ENCODE measurements at places on chromosomes 2 and 18.
A peak's percentile ranks its signal among the peaks of the same experiment; 100 is the strongest.

GRCh38 chr2:25954199-25954752 is 28.0 kb downstream of the KIF3C start:
- no peak for DNase-seq

GRCh38 chr2:157898591-157898996 is 22.5 kb upstream of the ACVR1 start:
- no peak for DNase-seq

GRCh38 chr2:6945821-6946220 is 28.6 kb downstream of the RNF144A start:
- DNase-seq: no peak

GRCh38 chr2:19749507-19749836 is 152.3 kb downstream of the TTC32 start:
- peak; percentile 53 for DNase-seq

DNA sequence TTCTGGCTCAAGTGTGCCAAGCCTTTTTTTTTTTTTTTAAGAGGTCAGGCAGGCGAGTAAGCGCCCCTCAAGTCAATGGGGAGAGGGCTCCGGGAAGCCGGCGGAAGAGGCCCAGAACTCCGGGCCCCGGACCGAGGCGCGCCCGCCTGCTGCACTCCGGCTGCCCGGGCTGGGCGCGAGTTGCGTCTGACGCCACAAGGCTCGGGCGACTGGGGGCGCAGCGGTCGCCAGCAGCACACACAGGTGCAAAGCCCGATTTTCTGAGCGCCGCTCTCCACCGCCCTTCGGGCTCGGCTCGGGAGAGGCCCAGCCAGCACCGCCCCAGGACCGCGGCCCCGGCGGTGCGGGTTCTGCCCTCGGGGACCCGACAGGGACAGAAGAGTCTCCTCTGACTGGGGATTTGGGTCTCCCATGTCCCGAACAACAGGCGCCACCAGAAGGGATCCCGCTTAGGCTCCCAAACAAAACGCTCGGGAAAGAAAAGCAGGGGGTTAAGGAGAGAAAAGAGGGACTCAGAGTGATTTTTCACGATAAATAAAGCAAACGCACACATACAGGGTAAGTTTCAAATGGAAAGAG is 787 bp downstream of the ERBB4 start:
- no peak for DNase-seq

DNA sequence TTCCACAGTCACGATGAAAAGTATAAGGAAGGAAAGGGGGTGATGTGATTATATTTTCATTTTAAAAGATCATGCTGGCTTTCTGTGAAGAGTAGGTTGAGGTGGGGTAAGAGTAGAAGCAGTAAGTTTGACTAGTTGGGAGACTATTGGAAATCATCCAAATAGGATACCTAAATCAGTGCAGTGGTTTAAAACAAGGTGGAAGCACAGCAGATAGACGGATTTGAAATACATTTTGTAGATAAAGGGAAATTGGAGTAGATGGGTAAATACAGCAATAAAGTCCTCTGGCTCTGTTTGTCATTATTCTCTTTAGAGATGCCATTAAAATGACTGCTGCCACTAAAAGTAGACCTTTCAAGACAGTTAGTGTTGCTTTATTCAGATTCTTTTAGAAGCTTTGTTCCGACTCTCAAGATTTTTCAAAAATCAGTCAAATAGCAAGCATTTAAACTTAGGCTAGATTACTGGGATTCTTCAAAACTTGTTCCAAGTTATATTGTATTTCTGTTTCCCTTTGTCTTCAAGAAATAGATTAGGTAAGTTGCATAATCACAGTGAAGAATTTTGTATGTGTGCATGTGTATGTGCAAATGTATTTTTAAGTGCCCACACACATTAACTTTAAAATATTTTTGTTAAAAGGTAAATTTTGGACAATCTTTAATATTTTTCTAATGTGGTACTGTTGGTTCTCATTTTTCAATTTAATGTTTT is 61.7 kb upstream of the DTNA start:
- no peak for DNase-seq

DNA sequence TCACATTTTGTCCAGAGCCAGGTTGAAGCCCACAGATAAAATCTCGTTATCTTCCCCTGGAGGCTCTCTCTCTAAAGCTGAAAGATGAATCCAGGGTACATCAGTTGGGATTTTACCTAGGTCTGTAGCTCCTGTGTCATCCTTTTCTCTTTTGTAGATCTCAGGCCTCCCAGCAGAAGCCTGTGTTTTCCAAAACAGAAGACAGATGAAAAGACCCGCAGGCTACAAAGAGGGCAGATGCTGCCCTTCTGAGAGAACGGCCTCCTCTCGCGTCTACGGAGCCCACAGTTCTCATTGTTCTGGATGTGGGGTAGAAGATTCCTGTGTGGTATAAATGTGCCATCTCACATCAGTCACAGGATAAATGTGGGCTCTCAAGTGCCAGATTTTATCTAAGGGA is 139.5 kb downstream of the SUCLG1 start:
- no peak for DNase-seq

DNA sequence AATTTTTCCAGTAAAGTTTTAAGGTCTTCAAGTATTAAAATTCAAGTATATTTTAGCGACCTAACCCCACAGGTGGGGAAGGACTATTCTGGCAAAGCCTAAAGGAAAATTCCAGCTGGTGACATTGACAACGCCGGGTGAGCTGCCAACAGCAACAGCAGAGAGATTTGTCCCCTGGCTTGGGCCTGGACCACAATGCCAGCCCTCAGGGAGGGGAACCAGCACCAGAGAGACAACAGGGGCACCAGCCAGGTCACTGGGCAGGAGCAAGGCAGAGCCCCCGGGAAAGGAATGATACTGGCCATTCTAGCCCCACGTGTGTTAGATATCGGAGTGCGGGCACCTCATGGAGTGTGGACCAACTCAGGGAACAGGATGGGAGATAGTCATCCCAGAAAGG is 95.7 kb downstream of the ARMC9 start:
- no peak for DNase-seq

DNA sequence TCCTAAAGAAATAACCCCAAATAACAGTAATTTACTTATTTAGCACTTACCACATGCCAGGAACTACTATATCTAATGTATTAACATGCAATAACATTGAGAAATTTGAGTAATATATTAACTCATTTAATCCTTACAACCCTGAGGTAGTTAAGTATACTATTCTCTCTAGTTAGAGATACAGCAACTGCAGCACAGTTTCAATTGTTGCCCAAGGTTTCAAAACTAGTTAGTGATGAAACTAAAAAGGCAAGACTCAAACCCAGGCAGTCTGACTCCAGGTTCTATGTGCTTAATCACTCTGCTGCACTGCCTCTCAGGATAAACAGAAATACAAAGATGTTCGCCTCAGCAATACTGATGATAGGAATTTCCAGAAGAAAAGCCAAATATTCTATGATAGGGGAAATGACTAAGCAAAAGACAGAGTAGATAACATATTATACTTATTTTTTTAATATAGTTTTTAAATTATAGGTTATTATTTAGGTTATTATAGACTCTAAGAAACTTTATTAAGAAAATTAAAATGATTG is 88.0 kb downstream of the SS18 start:
- no peak for DNase-seq

DNA sequence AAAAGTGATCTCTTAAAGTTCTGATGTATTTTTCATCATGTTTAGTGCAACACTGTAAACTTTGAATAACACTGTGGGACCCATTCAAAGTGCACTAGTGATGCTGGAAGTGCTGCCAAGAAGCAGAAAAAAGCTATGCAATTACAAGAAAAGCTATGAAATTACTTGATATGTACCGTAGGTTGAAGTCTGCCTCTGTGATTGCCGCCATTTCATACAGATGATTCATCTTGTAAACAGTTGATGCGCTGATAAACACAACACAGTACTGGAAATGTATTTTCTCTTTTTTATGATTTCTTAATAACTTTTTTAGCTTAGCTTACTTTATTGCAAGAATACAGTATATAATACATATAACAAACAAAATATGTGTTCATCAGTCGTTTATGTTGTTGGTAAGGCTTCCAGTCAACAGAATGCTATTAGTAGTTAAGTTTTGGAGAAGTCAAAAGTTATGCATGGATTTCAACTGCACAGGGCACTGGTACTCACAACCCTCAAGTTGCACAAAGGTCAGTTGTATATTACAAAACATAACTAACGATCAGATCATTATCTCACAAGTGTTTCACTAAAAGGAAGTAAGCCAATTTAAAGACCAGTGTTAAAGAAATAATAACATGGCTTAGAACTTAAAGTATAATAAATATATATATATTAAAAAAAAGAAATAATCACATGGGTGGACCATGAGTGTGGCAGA is 82.0 kb downstream of the SGPP2 start:
- DNase-seq: no peak

DNA sequence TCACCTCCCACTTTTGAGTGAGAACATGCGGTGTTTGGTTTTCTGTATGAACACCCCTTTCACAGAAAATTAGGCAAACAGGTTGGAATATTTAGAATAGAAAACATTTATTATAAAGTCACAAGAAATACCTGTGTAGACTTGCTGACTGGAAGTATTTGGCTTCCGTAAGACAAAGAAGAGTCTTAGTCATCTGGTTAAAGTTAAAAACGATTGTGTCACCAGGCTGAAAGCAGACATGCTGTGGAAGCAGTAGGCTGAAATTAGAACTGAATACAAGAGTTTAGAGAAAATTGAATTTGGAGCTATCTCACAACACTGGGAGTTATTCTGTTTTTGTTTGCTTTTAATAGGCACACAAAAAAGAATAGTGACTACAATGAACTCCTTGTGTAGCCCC is 16.2 kb upstream of the CLASP1 start:
- DNase-seq: no peak

DNA sequence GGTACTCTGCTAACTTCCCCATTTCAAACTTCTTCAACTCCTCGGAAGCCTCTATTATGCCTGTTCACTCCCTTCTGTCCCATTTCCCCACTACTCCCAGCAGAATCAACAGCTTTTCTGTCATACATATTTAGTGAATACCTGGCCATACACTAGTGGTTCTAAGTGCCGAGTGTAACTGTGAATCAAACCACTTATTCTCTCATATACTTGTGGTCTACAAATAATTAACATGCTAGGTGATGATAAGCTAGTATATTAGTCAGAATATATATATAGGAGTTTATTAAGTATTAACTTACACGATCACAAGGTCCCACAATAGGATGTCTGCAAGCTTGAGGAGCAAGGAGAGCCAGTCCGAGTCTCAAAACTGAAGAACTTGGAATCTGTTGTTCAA is 150.7 kb downstream of the CCDC102B start:
- DNase-seq: no peak

- no peak for DNase-seq
These were observed 588 bp upstream of the CCDC93 start for GRCh38 chr2:118014492-118014824.

GRCh38 chr2:194610297-194610696 is 1046.7 kb upstream of the SLC39A10 start:
- DNase-seq: no peak

DNA sequence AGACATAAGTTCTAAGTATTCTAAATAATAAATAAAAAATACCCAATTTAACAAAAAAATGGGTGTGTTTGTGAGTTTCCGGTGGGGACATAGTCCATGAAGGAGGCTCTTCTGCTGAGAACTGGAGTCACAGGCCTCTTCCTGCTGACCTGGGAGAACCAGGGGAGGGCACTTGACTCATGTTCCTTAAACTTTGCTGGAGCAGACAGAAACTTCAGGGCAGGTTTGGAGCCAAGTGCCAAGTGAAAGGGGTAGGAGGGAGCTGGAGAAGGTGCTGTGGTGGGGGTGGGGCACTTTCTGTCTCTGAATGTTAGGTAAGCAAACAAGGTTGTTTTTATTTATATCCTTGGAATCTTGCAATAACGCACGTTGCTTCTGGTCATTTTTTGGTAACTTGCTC is 78.8 kb upstream of the TTN start:
- no peak for DNase-seq

DNA sequence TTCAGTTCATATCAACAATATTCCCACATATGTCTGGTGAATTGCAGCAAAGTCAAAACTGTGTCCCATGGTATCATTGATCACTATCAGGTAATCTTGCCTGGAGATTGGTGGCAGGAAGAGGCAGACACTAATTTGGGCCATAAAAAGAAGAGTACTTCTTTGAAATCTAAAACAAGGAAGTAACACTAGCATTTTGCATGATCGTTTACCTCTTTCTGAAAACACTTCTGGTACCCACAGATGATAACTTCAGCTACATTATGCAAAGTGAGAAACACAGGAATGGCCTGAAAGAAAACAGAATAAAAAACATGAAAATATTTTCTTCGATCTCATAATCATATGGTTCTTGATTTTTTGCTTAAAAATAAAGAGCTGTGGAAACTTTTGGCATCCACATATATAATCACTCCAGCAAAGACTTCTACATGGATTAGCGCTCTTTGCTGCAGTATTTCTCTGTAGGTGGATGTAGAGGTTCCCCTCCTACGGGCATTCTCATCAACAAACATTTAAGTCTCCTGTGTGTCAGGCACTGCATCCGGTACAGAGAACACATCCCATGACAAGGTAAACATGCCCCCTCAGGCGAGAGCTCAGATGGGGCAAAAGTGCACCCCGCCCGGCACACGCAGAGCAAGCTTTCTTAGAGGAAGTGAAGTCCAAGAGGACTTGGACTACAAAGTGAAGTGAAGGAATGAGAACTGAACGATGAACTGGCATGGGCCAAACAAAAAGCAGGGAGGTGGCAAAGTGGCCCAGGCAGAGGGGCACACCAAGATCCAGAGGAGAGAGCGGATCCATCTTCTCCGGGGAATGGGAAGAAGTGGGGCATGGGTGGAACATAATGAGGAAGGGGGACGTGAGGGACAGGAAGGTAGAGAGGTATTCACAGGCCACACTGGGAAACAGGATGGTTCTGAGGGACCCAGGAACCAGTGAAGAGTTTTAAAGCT is 68.0 kb upstream of the RIOK3 start:
- no peak for DNase-seq

Data from ascending aorta (tissue), 2 donors.